ENCODE measurements at places on chromosomes 4 and X.

GRCh38 chr4:136203199-136203598 lies 1329.1 kb downstream of the PCDH18 start:
- DNase-seq, result no peak

GRCh38 chr4:165580351-165580905 lies 201.6 kb downstream of the CPE start:
- DNase-seq, result no peak

DNA sequence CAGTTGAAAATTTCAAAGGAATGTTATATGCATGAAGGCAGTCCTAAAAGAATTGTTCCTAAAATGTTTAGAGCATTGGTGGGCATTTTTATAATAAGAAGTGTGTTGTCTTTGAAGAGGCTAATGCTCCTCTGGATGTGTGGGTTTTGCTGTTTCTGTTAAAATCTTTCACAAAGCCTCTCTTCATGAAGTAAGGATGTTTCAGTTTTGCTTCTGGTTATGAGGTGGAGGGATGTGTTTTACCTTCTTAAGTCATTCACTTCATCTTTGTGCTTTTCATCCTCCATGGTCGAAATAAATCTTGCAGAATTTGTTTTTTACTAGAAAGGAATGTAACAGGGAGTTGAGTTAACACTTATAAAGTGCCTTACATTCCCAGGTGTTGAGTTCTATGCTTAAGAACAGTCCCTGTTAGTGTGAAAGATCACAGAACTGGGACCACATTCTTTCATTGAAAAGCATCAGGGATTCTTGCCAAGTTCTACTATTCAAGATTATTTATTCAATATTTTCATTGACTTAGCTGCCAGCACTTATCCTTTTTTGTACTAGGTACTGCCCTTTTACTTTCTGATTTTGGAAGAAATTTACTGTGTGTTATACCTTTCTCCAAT lies 21.1 kb downstream of the FHIP1A start:
- no peak for DNase-seq

GRCh38 chr4:53026233-53026632 lies 164.1 kb downstream of the RASL11B start:
- DNase-seq, result no peak

GRCh38 chrX:54891573-54891972 lies 29.1 kb upstream of the TRO start:
- peak; percentile 5 for DNase-seq

DNA sequence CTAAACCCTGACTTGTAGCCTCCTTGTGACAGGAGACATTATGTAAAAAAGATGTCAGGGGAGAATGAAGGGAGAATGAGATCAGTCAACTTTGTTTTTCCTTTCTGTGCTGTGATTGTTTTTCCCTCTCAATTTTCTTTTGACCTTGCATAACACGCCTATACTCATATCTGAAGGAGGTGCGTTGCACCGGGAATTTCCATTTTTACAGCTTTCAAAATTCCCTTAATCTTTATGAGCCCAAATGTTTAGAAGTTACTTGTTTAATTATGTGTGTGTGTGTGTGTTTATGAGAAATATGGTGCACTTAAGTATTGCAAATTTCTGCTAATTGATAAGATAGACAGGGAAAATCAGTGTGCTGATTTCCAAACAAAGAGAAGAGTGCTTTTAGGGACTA lies 21.6 kb downstream of the SYNPO2 start:
- no peak for DNase-seq

DNA sequence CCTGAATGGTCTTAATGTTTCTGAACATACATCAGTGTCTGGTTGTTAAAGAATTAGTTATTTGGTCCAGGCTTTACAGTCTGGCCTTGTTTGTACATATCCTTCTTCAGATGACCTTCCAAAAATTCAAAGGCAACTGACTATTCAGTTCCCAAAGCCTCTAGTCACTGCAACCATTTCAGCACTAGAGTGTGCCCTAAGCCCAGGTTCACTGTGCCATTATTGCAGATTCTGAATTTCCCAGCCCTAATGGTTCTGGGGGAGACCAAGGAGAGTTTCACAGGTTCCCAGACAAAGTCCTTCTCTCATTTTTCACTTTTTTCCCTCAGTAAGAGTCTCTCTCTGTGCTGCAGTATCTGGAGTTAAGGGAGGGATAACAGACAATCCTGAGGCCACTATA lies 235.8 kb downstream of the TRAM1L1 start:
- DNase-seq, result no peak

DNA sequence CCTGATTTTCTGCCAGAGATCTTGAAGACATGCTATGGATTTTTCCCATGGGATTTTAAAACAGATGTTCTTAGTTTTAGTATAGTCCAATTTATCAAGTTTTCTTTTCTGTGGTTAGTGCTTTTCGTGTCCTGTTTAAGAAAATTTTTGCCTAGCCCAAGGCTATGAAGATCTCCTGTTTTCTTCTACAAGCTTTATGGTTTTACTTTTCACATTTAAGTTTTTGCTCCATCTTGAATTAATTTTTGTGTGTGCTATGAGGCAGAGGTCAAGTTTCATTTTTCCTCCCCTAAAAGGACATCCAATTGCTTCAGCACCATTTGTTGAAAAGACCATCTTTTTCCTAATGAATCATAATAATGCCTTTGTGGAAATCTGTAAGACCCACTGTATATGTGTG lies 65.6 kb downstream of the POLR2B start:
- DNase-seq, result no peak

GRCh38 chrX:1480082-1480785 lies 27.5 kb upstream of the ASMTL start:
- no peak for DNase-seq

- no peak for DNase-seq
These were observed 2.6 kb upstream of the SPINK2 start for GRCh38 chr4:56823933-56824600.

DNA sequence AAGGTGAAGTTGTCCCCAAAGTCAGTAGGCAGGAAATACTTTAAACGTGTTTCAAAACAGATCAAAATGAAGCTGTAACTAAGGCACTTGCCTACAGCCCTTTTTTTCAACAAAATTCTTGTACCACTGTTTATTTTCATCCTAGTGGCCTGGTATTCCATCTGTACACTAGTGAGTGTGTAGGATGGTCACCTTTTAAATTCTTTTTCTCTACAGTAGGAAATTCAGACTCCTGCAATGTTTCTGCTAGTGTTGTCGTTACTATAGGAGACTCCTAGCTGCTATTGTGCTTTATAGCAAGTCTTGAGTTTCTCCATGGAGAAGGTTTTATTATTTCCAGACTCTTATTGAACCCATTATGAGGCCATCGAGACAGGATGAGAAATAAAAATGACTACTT lies 7.0 kb upstream of the NHS start:
- no peak for DNase-seq

DNA sequence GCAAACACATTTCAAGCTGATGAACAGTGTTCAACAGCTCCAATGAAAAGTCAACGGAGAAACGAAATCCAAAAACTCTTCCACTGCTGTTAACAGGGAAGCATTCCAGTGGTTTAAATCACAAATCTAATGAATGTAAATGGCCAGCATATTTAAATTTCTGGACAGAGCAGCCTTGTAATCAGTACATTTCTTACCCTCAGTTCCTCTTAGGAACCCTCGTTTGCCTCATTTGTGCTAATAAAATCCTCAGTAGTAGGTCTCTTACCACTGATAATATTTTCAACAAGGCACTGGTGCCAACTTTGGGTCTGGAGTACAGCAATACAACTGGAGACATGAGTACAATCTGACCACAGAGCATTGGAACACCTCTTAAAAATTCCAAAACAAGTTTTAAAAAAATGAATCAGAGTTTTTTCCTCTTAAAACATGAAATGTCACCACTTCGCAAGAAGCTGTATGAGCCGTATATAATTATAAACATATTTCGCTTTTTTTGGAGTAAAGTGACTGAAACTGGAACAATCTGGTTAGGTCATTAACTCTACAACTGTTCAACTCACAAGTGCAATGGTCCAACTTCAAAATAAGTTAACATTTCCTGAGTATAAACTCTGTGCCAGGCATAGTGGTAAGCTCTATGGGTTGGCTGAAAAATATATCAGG lies 211.2 kb downstream of the CPEB2 start:
- no peak for DNase-seq

- no peak for DNase-seq
These were observed 170.9 kb upstream of the GRIA3 start for GRCh38 chrX:123013141-123013540.

- no peak for DNase-seq
These were observed 48.3 kb downstream of the MTHFD2L start for GRCh38 chr4:74206088-74206825.

GRCh38 chr4:58075724-58076123 lies 965.5 kb upstream of the IGFBP7 start:
- no peak for DNase-seq

GRCh38 chr4:6245246-6246169 lies 24.1 kb upstream of the WFS1 start:
- no peak for DNase-seq

DNA sequence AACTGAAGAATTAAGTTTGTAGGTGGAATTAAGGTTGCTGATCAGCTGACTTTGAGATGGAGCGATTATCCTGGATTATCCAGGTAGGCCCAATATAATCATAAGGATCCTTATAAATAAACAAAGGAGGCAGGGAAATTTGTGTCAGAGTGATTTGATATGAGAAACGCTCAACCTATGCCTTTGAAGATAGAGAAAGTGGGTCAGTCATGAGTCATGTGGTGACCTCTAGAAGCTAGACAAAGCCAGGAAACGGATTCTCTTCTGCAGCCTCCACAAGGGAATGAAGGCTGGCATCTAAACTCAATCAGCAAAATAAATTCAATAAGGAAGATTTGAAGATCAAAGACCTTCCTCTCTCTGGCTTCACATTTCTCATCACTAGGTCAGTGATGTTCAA lies 41.5 kb upstream of the SMIM10 start:
- DNase-seq, result no peak

GRCh38 chrX:18351784-18352183 lies 2.7 kb downstream of the SCML2 start:
- no peak for DNase-seq

- peak; percentile 21 for DNase-seq
These were observed 29.5 kb downstream of the DMP1 start for GRCh38 chr4:87679449-87680169.

GRCh38 chr4:18777190-18777930 lies 755.8 kb upstream of the LCORL start:
- no peak for DNase-seq

- DNase-seq, result no peak
These were observed 196.0 kb upstream of the DCAF8L1 start for GRCh38 chrX:28177202-28177601.

DNA sequence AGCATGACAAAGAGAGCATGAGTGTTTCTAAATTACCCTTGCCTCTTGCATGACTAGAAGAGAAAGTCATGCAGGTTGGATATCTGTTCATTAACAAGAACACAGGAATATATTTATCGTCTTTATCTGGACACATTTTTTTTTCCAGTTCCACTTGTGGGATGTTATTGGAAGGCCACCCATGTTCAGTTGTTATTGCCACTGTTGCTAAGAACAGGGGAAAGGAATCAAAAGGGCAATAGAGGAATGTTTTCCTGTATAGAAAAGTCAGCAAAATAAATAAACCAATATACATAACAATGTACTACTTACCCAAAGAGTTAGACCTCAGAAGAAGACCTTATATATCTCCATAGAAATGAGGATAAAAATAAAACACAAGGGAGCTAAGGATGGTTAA lies 270.1 kb downstream of the QDPR start:
- no peak for DNase-seq

DNA sequence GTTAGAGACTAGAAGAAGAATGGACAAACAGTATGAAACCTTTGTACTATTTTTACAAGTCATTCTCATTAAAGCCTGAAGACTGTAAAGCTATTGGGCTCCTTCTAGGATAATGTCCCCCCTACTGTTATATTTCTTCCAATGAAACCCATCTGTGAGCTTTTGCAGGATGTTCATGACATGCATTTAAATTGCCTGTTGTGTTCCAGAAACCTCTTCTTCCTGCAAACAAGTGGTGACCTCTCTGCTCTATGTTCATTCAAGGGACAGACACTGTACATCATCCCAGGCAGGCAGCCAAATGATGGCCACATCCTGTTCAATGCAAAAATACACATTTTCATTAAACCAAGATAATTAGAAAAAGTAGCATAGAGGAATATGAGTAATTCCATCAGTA lies 128.0 kb downstream of the C4orf33 start:
- no peak for DNase-seq

GRCh38 chr4:127888559-127888958 lies 7.9 kb downstream of the PLK4 start:
- DNase-seq, result no peak

DNA sequence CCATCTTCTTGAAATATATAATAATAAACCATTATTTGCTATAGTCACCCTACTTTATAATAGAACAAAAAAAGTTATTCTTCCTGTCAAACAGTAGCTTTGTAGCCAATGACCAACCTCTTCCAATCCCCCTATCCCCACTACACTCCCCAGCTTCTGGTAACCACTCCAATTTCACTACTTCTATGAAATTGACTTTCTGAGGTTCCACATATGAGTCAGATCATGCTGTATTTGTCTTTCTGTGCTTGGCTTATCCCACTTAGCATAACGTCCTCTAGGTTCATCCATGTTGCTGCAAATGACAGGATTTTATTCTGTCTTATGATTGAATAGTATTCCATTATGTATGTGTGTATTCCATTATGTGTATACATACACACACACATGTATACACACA lies 809.7 kb upstream of the NDST4 start:
- DNase-seq, result no peak

DNA sequence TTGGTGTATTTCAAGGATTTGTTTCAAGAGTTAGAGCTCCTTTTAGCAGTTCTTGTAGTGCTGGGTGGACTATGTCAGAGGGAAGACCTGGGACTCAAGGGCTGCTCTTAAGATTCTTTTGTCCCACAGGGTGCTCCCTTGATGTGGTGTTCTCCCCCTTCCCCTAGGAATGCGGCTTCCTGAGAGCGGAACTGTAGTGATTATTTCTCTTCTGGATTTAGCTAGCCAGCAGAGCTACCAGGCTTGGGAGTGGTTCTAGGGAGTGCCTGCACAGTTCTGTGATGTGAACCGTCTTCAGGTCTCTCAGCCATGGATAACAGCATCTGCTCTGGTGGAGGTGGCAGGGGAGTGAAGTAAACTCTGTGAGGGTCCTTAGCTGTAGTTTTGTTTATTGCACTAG lies 336.8 kb downstream of the FSTL5 start:
- no peak for DNase-seq

DNA sequence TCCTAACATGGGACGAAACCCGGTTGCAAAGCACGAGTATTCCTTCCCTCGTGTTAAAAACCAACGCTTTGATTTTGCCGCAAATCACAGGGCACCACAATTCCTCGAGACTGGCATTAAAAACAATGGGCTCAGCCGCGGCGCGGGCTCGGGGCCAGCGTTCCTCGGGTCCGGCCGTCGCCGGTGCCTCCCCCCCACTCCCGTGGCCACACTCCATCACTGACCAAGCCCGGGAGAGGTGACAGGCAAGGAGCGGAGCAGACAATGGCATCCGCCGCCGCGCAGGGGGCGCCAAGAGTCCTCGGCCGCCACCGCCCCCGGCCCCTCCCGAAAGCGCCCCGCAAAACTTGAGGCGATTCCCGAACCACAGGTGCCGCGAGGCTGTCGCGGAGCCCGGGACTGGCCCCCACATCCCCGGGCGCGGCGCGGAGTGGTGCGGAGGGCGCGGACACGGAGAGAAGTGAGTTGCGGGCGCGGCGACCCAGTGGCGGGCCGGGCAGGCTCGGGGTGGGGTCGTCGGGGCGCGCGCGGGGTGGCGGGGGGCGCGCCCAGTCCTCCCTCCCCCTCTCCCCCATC lies 445 bp downstream of the AP1S2 start:
- DNase-seq, result peak; percentile 38

- DNase-seq, result no peak
These were observed 41.3 kb downstream of the WDR1 start for GRCh38 chr4:10075158-10075863.
